ENCODE measurements at places on chromosomes 12 and 14. TPM values are rescaled to one million over a fixed set of nuclear protein-coding genes. Genes with fewer than 3 reads are reported as not detected.

GRCh38 chr14:32657081-32657480 is 281.6 kb upstream of the NPAS3 start:
- DNase-seq: peak; percentile 77

GRCh38 chr12:97216848-97217247 is 245.8 kb upstream of the RMST start:
- no peak for DNase-seq

RGS6 gene
- not detected for total RNA-seq

DNA sequence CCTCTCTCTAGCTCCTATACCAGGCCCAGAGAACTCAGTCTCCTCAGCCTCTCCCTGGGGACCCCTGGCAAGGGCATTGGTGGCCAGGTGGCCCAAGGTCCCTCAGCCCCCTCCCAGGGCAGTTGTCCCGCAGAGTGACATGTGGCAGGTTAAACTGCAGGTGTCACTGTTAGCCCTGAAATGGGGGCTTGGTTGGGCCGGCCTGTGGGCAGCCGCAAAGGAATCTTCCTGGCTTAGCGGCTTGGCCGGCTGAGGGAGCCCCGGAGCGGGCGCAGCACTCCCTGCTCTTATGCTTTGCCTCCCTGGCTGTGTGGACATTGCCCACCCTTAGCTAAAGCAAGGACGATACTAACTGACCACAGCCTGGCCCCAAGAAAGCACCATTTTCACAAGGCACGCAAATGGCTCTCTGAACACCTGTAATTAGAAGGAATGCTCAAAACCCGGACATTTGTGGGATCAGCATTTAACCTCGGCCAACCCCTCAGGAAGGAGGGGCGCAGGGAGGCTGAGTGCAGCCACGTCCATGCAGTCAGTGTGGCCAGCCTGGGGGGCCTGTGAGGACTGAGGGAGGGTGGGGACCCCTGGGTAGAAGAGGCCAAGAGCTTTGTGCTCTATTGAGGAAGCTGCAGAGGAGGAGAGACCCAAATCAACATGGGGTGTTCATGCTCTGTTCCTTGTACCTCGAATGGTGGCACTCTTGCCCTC is 82.2 kb downstream of the PAPOLA start:
- peak; percentile 18 for DNase-seq

DNA sequence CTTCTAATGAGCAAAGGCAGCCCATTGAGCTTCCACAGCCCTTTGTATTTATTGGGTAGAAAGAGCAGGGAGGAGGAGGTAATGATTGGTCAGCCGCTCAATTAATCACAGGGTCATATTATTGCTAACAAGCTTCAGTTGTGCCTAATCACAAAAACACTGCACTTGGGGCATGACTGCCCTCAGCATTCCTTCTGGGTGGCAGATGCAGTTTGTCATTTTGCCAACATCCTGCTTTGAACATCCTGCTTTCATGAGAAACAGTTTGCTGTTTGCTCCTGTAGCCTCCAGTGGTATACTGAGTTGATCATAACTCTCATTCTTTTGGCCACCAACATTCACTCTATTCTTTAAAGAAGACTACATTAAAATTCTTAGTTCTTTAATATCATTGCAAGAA is 462.9 kb upstream of the MIS18BP1 start:
- no peak for DNase-seq

- no peak for DNase-seq
Observed at GRCh38 chr14:55869397-55870049, 248.7 kb upstream of the PELI2 start.

CD4 gene
- total RNA-seq: 1.9 TPM

NT5DC3 gene
- 22.9 TPM for total RNA-seq

- no peak for DNase-seq
Observed at GRCh38 chr12:71157601-71158233, at the start of gene TSPAN8. Gene TSPAN8, minus strand, starts transcription at chr12:71157999. Its CDS starts 321 bp downstream, at chr12:71157678.

DNA sequence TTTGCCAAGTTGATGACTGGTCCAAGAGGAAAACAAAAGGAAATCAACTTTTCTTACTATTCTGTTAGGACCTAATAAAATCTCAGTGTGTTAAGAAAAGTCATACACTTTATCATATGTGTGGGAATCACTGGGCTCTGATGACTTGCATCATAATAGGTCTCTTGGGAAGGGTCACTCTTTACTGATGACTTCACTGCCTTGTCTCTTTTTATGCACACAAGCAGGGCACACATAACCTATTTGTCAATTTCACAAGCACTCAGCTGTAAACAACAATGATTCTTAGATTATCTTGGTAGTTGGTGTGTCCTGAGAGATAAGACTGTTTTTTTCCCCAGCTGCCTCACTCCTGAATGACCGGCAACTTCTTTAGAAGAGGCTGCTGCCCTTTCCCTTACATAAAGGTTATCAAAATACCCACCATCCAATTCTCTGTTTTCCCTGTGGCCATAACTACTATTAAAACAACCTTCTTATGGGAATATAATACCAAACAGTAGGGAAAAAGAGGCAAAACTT is 50.9 kb upstream of the INSM2 start:
- DNase-seq: peak; percentile 1

DNA sequence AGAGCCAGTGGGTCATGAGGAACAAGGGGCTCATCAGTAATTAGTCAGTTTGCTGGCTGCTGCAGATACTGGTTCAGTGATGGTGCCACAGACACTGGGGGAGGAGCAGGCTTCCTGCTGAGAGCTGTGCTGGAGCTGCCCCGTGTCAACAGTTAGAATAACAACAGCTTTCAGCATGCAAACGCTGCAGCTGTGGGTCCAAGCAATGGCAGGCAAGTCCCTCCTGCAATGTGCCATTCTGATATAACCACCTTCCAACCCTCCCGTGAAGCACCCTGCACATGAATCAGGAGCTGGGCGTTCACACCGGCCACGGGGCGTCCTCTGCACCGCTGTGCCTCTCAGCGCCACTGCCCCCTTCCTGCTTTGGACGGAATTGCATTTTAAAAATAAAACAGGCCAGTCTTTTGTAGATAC is 258.4 kb upstream of the SFSWAP start:
- DNase-seq: no peak

KERA gene
- not detected for total RNA-seq

- no peak for DNase-seq
Observed at GRCh38 chr12:75995691-75996090, 35.9 kb downstream of the PHLDA1 start.

- no peak for DNase-seq
Observed at GRCh38 chr12:13368431-13368830, 171.9 kb downstream of the EMP1 start.

- no peak for DNase-seq
Observed at GRCh38 chr12:32148372-32148771, 41.7 kb downstream of the BICD1 start.

HOXC13 gene
- 0.32 TPM for total RNA-seq

DNA sequence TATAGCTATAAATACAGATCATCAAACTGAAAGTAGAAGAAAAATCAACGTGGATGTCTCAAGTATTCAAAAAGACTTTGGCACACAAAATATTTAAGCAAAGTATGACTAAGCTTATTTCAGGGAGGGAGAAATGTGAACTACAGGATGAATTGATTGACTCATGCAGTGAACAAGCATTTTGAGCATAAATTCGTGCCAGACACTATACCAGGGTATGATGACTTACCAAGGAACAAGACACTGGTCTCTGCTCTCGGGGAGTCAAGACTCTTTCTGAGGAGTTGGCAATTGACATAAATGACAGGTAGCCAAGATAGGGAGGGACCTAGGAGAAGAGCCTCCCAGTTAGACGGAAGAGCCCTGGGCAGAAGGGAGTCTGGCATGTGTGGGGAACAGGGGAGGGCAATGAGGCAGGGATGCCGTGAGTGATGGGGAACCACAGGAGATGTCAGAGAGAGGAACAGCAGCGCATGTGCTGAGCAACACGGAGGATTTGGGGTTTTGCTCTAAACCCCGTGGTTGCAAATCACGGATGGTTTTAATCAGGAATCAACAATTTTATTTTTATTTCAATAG is 115.2 kb downstream of the TMEM132D start:
- no peak for DNase-seq

LRCOL1 gene
- total RNA-seq: not detected

PLEKHD1 gene
- not detected for total RNA-seq

DNA sequence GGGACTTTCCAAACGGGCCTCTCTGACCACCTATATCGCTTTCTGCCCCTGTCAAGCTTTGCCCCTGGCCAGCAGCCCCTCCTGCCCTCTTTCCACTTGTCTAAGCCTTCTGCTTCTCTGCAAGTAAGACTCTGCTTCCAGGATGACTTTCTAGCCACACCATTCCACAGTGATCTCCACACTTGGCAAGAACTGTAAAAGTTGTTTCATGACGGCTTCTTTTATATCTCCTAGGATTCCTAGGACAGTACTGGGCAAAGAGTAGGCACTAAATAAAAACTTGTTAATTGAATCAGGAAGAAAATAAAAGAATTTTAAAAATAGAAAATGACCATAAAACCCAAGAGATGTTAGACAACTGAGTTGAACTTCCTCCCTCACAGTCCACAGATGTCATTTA is 1.8 kb upstream of the PTPN21 start:
- no peak for DNase-seq

DNA sequence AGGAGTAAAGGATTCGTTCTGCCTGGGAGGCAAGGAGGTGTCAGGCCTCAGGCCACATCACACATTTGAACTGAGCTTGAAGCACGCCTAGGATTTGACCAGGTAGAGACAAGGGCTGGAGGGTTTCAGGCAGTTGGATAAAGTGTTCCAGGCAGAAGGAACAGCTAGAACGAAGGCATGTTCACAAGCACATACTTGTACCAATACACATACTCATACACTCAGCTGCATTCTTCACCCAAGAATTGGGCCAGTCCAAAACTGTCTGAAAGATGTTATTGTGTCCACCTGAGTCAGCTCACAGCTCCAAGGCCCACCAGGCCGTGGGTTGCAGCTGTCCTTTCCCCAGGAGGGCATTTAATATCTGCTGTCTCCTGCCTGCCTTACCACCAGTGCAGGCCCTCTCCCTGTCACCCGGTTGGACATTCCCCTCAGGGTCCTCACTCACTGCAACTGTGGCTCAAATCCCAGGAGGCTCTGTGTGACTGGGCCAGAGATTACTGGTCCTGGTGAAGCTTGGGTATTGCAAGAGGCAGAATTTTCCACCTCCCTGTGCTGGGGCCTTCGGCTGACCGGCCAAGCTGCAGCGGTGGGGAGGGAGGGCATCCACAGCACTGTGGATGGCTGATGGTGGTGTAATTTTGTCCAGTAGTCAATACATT is 12.8 kb upstream of the AQP2 start:
- DNase-seq: no peak

- no peak for DNase-seq
Observed at GRCh38 chr14:105076805-105077648, 11.8 kb upstream of the GPR132 start.

DNA sequence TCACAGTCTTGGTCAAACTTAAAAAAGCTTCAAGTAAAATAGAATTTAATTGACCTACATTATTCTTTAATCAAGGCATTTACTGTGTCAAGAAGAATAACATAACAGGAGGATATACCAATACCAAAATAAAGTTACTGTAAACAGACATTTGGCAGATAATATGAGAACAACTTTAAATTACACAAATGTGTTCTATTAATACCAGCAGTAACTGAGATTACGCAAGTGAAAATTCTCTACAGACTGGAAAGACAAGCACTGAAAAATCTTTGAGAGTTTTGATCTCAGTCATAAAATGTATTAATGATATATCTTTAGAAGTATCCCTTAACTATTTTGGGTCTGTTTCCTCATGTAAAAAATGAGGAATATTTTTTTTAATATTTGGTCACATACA is 169.2 kb upstream of the SOX5 start:
- peak; percentile 47 for DNase-seq

AGAP2 gene
- total RNA-seq: 0.43 TPM

TCL1B gene
- total RNA-seq: not detected

- DNase-seq: no peak
Observed at GRCh38 chr14:39762576-39763401, 330.6 kb upstream of the FBXO33 start.

GDF3 gene
- not detected for total RNA-seq

DNA sequence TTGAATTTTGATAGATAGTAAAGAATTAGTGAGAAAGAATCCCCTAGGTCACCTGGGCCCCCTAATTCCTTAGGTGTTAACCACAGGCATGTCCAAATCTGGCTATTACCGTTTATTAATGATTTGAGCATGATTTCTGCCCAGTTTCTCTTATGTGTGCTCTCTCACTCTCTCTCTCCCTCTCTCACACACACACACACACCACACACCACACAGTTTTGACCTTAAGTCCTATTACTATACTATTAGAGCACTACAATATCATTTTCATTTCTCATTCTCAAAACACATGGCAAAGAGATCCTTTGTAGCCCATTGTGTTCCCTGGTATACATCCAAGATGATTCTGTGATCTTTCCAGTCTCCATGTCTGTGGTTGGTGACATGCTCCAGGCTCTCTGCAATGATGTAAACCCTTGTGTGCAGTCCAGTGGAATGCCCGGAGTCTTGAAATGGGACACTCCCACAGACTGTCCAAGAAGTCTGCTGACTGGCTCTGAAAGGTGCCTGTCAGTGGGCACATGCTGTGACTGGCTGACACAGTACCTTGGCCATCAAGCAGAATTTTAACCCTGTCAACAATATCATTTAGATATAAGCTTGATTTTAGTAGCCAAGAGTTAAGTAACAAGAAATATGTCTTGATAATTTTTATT is 96.2 kb downstream of the FIGNL2 start:
- DNase-seq: peak; percentile 80

FSCB gene
- total RNA-seq: under 0.01 TPM

- no peak for DNase-seq
Observed at GRCh38 chr12:131766382-131767107, 55.7 kb downstream of the SFSWAP start.

LGR5 gene
- not detected for total RNA-seq

RPS6KA5 gene
- 0.86 TPM for total RNA-seq

Measured in fibroblast of villous mesenchyme (primary cell).